ENCODE measurements at places on chromosomes 7 and 10.

DNA sequence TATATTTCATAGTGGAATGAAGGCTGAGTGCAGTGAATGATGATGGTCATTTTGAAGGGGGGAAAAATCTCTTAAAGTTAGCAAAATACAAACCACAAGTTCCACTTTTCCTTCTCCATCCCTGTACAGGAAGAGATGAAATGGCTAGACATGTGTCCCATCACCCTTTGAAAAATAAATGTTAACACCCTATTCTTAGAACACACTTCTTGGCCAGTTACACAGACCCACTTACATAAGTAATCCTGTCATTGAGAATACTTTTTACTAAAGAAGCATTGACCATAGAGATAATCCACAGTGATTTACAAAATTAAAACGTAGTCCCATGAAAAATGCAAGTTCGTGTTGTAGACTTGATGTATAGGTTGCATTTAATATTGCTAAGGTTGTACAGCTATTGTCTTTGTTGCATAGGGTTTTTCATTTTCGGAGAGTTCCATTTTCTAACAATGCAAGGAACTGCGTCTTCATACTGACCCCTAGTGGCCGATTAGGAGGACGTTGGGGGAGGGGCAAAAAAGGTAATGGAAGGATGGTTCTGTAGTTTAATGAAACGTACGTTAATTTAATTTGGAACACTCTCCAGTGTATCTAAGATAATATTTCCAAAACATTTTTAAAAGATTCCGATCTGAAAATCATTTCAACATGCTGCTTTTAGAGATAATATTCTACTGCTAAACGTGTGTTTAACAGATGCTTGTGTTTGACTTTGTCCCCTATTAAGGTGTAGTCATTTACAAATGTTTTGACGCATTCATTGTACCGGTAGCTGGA, 60.9 kb downstream of the ARMC3 start:
- peak; percentile 75 for DNase-seq

GRCh38 chr10:100894589-100895294, 18.0 kb upstream of the SLF2 start:
- DNase-seq, result no peak

DNA sequence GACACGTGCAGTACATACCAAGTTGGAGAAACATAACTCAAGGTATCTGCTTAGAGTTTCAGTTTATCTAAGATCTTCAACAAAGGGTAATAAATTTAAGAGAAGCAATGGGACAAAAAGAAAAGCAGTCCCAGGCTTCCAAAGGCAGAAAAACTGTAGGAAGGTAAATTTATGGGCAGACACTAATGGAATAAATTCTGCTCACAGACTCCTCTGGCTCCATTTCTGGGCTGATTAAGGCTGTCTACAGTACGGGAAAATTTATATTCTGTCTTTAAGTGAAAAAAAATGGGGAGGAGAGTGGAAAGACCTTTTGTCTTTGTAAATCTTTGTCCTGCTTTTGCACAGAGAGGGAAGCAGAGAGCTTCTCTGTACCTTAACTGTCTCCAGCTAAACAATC, 587.5 kb upstream of the IGFBP3 start:
- no peak for DNase-seq

DNA sequence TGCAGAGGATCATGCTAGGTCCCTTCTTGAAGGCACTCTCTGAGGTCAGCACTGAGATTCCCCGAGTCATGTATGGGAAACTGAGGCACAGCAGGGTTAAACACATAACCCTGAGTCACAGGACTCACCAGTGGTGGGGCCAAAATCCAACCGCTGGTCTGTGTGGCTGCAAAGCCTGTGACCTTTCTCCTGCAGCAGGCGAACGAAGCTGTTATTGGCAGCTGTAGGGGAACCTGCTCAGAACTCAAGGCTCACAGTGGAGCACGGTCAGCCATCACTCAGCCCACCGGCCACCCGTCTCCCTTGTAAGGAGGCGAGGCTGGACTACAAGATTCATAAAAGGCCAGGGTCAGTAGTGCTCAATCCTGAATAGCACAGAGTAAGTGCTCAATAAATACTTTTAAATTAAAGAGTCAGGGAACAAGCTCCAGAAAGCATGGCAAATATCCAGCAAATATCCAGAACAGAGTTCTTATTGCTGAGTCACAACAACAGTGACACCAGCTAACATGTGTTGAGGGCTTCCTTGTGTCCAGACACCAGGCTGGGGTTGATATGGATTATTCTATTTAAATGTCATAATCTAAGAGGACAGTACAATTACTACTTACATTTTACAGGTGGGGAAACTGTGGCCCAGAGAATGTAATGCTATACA, 34.9 kb downstream of the CHST15 start:
- no peak for DNase-seq

DNA sequence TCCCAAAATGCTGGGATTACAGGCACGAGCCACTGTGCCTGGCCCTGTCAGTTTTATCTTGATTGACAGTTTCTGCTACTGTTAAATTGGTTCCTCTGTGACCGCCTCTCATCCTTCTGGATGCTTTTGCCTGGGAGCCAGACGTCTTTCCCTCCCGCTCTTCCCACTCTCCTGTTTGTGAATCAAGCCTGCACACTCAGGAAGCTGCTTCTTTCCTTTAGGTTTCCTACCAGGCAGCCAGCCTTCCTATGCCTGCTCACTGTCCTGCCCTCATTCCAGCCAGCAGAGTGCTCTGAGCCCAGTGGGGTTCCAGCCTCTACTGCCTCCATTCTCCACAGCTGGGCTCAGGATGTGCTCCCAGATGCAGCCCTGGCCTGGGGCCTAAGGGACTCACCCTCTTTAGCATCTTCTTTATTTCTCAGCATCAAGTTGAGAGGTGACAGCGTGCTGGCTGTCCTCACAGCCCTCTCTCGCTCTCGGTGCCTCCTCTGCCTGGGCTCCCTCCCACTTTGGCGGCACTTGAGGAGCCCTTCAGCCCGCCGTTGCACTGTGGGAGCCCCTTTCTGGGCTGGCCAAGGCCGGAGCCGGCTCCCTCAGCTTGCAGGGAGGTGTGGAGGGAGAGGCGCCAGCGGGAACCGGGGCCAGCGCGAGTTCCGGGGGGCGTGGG, 5.1 kb downstream of the SH2D4B start:
- DNase-seq, result peak; percentile 53

DNA sequence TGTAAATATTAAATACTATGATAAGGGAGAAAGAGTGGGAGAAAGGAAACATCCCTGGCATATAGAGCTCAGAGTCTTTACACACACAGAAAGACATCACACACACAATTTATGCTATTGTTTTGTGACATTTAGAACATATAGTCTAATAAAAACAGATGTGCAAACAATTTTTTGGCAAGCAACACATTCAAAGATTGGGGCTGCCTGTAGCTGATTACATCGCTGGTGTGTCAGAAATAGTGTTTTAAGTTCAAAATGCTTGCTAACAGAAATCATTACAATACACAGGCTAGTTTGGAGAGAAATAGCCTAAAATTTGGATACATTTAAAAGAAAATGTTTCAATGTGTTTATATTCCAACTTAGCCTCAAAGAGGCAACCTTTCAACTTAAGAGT, 256.7 kb upstream of the NPVF start:
- no peak for DNase-seq

- DNase-seq, result no peak
Measured at GRCh38 chr7:38296059-38296857, 22.8 kb upstream of the TARP start.

DNA sequence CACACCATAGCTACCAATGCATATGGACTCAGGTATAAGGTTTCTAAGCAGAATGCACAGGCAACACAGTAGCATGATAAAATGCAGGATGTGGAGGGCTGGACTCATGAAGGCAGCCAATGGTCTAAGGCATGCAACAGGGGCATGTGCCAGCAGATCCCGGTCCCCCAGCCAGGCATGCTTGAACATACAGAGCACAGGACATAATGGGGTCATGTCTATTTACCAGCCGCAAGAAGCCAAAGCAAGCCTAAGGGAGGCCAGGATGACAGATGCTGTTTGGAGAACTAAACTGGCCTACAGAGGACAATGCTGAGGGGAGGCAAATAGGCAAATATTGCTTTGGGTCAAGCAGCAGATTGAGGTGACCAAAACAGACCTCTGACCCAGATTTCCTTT, 60.0 kb upstream of the PDLIM1 start:
- no peak for DNase-seq

- no peak for DNase-seq
Measured at GRCh38 chr10:124296121-124296812, 122.5 kb downstream of the OAT start.

All from Ammon's horn (tissue), 1 donor.